ENCODE measurements at places on chromosomes 7 and 10.

- no peak for DNase-seq
These were observed 97.6 kb downstream of the KIAA1217 start for GRCh38 chr10:24306507-24306875.

GRCh38 chr7:45968856-45969541 is 47.9 kb upstream of the IGFBP3 start:
- DNase-seq = no peak

DNA sequence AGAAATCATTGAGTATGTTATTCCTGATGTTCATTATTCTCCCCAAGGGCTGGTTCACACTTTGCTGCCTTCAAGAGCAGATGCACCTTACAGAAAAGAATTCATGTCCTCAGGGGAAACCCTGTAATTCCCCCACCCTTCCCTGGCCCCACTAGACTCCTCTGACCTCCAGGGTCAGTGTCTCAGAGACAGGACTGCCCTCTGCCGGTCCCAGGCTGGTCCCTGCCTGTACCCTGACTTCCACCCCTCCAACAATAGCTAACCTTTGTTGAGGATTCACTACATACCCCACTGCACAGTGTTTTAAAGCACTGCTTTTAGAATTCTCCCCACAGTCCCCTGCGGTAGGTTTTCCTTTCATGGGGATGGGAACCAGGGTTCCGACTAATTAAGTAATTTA is 4.4 kb upstream of the SEPHS1 start:
- no peak for DNase-seq

- no peak for DNase-seq
These were observed 255.1 kb downstream of the XPNPEP1 start for GRCh38 chr10:109668154-109668665.

GRCh38 chr10:107545717-107546116 is 381.2 kb upstream of the SORCS1 start:
- no peak for DNase-seq

DNA sequence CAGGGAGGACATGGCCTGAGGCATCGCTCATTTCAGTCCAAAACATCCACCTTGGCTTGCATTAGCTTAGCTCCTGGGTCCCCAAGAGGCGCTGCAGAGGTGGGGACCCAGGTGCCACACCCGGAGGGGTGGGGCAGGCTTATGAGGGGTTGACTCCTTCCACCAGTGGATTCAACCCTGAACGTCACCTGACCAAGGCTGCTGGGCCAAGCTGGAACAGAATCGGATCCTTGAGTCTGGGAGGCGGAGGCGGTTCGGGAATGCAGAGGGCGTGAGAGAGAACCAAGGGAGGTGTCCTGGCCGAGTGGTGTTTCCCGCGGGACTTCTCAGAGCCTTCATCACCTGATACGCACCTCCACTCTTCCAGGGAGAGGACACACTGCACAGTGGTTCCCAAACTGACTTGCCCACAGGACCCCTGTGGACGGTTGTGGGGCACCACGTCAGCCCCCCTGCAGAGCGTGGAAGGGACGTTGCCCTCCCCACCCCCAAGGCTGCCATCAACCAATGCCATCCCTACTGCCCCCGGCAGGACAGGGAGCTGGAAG is 4.5 kb upstream of the MICALL2 start:
- no peak for DNase-seq

GRCh38 chr10:104260775-104261115 is 6.1 kb downstream of the GSTO1 start:
- DNase-seq = no peak

- no peak for DNase-seq
These were observed 2.0 kb upstream of the GDF10 start for GRCh38 chr10:47297866-47298540.

GRCh38 chr10:130941886-130942285 is 369.6 kb downstream of the TCERG1L start:
- no peak for DNase-seq

DNA sequence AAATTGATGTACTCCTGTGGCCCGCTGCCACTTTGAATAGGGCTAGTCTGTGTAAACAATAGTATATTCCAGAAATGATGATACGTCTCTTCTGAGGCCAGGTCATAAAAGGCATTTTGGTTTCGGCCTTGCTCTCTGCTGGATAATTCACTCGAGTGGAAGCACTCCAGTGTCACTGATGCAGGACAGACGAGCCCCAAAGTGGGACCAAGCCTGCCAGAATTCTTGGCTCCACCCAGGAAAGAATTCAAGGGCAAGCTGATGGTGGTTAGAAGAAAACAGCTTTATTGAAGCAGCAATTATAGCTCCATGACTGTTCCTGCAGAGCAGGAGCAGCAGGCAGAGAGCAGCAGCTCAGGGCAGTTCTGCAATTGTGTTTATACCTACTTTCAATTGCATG is 717.6 kb downstream of the GRM8 start:
- DNase-seq = no peak

- DNase-seq = no peak
These were observed 119.3 kb upstream of the FRMD4A start for GRCh38 chr10:14450041-14450491.

GRCh38 chr10:129570185-129570584 is 103.1 kb downstream of the MGMT start:
- DNase-seq = no peak

- DNase-seq = no peak
These were observed 254.1 kb upstream of the PTER start for GRCh38 chr10:16182688-16183087.

- no peak for DNase-seq
These were observed 688.0 kb upstream of the ZWINT start for GRCh38 chr10:57049096-57049495.

GRCh38 chr7:139900326-139900725 is 71.3 kb downstream of the TBXAS1 start:
- no peak for DNase-seq

GRCh38 chr7:51592842-51593599 is 276.4 kb upstream of the COBL start:
- no peak for DNase-seq

GRCh38 chr7:129489491-129489890 is 12.8 kb upstream of the SMKR1 start:
- DNase-seq = no peak

DNA sequence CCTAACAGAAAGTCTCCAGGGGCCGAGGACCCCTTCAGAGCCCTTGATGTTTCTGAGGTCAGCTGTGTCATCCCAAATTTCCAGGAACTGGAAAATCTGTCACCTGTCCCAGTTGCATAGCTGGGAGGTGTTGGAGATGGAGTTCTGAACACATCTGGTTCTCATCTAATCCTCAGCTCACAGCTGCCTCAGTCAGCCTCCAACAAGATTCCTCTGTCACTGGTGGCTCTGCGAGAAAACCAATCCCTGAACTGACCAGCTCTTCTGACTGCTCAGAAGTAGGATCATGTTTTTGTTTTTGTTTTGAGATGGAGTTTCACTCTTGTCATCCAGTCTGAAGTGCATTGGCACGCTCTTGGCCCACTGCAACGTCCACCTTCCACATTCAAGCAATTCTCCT is 37.6 kb upstream of the MYL10 start:
- DNase-seq = no peak

GRCh38 chr7:148720472-148720871 is 21.8 kb downstream of the CUL1 start:
- no peak for DNase-seq

- DNase-seq = no peak
These were observed 224.6 kb upstream of the PITRM1 start for GRCh38 chr10:3397231-3397630.

DNA sequence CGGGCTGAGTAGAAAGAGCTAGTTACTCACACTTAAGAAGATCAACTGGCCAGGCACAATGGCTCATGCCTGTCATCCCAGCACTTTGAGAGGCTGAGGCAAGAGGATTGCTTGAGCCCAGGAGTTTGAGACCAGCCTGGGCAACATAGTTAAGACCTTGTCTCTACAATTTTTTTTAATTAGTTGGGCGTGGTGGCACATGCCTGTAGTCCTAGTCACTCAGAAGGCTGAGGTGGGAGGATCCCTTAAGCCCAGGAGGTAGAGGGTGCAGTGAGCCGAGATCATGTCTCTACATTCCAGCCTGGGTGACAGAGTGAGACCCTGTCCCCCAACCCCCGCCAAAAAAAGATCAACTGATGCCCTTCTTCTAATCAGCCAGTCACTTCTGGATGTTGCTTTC is 74.6 kb upstream of the ATP6V0A4 start:
- no peak for DNase-seq

GRCh38 chr10:78187371-78187770 is 153.7 kb downstream of the RPS24 start:
- DNase-seq = no peak

DNA sequence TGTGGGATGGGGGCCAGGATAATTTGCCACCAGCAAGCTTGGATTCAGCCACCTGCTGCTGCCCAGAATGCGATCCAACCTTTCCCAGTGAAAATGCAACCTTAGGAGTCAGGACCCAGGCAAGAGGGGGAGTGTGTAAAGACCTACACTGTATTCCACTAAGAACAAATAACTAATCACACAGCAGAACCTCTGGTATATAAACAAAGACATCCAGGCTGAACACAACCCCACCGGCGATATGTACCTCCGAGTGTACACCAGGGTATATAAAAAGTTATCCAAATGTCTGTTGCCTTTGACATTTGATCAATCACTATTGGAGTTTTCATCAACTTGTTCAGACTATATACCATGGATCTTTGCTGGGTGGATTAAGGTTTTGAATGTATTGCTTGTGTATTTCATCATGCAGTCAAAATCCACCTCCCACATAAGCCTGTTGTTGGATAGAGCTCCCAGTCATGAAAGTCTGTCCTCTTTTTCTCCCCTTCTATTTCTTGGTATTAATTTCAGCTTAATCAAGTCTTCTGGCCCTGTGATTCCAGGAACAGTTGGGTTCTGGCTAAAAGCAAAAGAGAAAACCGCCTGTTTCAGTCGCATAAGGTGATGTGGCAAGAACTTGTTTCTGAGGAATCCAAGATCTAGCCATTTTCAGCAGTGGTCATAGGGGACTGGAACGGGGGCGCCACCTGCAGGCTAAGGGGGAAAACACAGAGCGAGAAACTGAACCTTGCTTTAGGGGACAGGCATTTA is 290.7 kb downstream of the CCDC3 start:
- peak; percentile 57 for DNase-seq

DNA sequence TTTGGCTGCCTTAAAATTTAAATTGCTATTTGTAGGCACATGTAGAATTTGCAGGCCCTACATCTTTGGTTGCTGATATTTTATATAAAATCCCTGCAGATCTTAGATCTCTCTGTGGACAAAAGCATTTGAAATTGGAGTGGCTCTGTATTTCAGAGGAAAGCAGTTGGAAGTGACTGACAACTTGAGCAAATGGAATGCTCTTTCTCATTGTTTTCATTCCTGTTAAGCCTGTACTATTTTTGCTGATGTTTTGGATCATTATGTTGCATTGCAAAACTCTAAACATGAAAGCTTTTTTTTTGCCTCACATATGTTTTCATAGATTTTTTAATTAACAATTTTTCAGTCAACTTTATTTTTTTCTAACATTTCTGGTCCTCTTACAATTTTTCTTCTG is 251.2 kb upstream of the MDFIC start:
- no peak for DNase-seq

GRCh38 chr7:106779877-106780276 is 85.2 kb upstream of the PIK3CG start:
- no peak for DNase-seq

DNA sequence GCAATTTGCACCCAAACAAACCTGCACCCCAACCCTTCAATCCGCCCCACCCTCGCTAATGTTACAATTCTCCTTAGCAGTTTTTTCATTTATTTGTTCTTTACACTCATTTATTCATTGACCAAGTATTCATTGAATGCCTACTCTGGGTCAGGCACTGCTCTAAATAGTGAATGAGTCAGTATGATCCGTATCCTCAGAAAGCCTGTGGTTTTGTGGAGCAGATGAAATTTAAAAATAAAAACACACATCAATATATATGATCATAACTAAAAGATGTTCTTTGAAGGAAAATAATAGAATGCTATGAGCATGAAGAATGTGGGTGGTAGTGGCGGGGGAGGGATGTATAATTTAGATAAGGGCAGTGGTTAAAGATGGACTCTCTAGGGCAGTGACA is 13.3 kb downstream of the IFIT5 start:
- no peak for DNase-seq

GRCh38 chr7:1716263-1717094 is 46.4 kb downstream of the ELFN1 start:
- no peak for DNase-seq

DNA sequence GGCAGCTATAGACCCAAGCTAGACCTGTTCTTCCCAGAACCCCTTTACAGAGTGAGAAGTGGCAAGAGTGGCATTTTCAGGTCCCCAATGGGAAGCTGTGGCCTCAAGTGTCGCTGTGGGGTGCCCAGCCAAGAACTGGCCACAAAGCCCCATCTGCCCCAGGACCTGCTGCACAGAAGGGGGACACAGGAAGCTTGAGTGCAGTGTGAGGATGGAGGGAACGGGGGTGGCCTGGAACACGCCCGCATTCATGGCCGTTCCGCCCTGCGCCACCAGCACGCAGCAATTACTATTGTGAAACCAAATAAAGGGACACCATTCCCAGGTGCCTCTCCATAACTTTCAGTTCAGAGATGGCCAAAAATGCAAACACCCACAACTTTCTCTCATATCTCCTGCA is 237.6 kb upstream of the TCERG1L start:
- DNase-seq = no peak

DNA sequence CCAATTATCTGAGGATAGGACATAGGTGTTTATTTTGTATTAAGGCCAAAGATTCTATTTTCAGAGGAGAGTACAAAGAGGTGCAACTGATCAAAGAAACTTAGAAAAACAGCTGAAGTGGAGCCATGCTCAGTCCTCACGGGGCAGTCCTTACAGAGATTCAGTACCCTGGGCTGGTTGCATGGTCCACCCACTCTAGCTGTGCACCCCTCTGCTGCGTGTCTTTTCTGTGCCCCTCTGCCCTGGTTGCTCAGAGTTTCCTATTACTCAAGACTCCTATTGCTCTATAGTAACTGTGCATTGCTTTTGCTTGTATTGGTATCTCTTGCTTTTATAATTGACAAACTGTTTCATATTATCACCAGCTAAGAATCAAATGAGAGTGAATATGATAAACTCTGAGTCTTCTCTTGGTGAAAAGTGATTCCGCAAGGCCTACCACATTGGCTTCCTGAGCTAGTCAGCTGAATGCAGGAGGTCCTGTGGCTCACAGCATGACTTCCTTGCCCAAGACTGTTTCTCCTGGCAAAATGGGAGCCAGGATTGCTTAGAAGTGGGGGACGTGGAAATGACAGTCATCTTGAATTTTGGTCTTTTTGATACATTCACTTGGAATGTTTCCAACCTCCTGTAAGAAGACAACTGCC is 137.0 kb downstream of the GLCCI1 start:
- DNase-seq = no peak

GRCh38 chr7:154914308-154914995 is 88.5 kb downstream of the PAXIP1 start:
- no peak for DNase-seq

GRCh38 chr7:151008143-151008510 is 16.2 kb downstream of the ATG9B start:
- no peak for DNase-seq

DNA sequence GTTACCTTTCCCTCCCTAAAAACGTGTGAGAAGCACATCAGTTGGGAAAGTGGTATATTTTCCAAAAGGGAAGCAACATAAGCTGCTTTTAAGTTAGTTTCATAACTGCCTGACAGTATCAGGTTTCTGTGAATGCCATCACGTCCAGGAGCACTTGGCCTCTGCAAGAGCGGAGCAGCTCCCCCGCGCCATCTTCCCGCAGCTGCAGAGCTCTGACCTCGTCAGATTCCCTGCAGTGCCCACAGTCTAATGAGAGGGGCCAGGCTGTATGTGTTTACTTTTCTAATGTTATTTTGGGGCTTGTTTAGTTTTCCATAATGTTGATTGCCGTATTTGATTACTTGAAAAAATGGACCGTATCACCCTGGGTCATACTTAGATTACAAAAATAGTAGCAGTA is 74.2 kb downstream of the MGMT start:
- no peak for DNase-seq

GRCh38 chr7:112533591-112533990 is 52.8 kb downstream of the LSMEM1 start:
- DNase-seq = no peak

Data from immature natural killer cell (primary cell).